ENCODE measurements at places on chromosomes 3 and 15.

DNA sequence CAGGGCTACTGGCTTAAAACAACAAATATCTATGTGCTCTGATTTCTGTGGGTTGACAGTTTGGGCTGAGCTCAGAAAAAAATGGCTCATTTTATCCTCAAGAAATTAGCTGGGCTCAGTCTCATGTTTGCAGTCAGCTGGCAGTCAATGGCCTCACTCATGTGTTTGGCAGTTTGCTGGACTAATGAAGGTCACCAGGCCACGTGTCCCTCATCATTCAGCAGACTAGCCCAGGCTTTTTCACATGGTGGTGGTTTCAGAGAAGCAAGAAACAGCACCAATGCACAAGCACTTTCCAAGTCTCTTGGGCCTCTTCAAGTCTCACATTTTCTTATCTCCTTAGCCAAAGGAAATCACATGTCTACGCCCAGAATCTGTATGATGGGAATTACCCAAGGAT lies 478.3 kb upstream of the PPP2R3A start:
- no peak for DNase-seq

DNA sequence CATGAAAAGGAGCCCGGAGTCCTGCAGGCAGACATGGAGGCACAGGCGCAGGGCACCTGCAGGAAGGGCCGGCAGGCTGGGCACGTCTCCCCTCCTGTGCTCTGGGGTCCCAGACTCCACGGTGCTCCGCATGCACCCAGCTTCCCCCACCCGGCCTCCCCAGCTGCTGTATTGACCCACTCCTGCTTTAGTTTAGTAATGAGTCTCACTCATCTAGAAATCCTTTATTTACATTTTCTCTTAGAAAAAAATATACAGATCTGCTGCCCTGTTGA lies 8.5 kb downstream of the MESP2 start:
- no peak for DNase-seq

DNA sequence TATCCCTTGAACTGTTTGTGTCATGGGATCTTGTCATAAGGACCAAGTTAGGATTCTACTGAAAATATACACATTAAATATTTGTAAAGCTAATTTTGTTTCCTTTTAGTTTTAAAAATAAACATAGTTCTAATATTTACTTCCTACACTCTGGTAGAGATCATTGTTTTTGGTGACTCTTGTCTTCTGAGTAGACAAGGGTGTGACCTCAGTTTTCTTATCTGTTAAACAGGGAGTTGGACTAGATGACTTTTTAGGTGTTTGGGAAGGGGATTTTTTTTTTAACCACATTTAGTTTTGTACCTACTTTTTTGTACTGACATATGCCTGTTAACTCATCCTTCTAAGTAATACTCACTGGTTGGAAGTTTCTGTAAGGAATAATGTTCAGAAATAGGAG lies 30.8 kb downstream of the PLS1 start:
- DNase-seq, result no peak

- DNase-seq, result no peak
These were observed 32.2 kb upstream of the LYZL4 start for GRCh38 chr3:42442640-42443039.

GRCh38 chr15:60957111-60957510 lies 272.0 kb downstream of the RORA start:
- no peak for DNase-seq

GRCh38 chr3:170632780-170633179 lies 46.9 kb upstream of the SLC7A14 start:
- no peak for DNase-seq

DNA sequence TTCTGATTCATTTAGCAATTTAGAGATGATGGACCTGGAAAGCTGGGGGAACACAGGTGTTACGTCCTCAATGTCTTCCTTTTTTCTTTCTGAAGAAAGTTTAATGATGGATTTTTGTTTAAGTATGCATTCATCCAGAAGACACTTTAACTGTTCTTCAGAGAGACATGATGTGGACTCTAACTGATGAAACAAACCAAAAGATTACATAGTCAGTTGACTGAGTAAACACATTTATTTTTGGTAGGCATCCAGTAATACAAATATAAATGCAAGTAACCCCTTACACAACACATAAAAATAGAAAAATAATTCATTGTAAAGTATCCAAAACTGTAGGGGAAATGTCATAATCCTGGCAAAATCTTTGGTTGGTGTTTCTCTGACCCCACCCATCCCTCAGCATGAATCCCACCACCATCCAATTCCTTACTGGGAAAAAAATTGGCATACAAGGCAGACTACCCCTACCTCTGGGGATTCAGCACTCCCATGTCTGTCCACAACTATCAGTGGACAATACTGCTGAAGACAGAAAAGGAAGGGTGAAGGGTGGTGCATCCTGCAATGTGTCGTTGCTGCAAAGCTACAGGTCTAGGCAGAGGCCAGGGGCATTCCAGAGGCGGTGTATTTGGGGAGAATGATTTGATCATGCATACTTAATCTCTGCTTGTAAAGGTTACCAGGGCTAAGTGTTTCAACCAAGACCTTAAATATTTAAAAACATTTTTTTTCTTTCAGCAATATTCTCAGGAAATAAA lies 37.4 kb downstream of the THBS1 start:
- DNase-seq, result no peak

DNA sequence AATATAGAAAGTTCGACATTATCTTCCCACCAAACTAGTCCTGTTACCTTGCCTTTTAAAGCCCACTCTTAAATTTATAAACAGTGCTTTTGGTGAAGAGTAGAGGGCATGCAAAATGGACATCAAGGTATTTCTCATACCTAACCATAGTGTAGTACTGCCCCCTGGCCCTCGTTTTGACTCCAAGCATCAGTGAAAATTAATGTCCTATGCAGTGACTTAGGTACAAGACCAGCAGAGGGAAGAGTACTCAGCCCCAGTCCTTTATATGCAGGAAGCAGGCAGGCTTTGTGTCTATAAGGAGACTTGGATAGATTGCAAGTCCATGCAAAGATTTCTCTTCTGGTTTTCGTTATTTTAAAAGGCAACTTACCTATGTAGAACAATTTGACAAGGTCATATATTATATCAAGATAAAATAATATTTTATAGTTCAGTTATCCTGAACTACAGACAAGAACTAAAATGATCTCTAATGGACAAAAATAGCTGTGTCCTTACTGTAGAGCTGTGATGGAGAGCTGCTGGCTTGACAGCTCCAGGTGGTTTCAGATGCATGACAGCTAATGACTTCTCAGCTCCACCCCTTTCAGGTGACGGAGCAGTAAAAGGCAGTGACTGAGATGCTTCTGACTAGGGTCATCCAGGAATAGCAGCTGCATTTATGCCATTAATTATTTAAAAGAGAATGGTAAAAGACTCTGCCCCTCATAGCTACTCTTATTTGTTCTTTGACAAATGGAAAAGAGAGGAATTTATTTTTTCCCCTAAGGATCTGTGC lies 646.1 kb downstream of the SQOR start:
- DNase-seq, result no peak

DNA sequence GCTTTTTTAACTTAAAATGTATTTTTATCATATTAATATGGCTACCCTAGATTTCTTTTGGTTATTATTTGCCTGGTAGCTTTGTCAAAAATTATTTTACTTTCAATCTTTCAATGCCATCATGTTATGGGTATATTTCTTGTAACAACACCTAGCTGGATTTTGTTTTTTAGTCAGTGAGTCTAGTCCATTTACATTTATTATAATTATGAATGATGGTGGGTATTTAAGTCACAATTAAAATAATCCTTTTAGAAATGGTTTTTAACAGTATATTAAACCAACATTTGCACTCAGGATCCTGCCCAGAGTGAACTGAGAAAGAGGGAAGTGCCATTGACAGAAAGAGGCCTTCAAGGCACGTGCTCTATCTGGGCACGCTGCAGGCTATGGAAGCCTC lies 39.8 kb upstream of the NUDT16 start:
- DNase-seq, result no peak

- no peak for DNase-seq
These were observed 37.9 kb downstream of the TUBGCP4 start for GRCh38 chr15:43408789-43409188.

DNA sequence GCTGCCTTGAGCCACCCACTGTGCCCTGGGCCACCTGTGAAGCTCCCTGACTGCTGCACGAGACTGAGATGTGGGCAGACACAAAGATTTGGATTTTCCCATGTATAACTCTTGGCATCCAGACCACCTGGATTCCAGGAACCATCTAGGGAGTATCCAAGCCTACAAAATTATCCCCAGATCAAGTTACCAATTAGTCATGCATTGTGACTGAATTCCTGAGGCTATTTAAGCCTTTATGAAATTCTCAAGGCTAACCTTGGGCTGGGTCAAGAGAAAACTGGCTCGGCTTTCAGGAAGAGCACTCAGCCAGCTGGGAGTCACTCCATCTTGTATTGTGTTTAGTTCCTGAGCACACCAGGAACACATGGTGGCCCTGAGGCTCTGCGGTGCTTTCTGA lies 13.3 kb upstream of the ATP13A5 start:
- DNase-seq, result no peak

- DNase-seq, result no peak
These were observed 208.8 kb downstream of the GABRG3 start for GRCh38 chr15:27179789-27180188.

DNA sequence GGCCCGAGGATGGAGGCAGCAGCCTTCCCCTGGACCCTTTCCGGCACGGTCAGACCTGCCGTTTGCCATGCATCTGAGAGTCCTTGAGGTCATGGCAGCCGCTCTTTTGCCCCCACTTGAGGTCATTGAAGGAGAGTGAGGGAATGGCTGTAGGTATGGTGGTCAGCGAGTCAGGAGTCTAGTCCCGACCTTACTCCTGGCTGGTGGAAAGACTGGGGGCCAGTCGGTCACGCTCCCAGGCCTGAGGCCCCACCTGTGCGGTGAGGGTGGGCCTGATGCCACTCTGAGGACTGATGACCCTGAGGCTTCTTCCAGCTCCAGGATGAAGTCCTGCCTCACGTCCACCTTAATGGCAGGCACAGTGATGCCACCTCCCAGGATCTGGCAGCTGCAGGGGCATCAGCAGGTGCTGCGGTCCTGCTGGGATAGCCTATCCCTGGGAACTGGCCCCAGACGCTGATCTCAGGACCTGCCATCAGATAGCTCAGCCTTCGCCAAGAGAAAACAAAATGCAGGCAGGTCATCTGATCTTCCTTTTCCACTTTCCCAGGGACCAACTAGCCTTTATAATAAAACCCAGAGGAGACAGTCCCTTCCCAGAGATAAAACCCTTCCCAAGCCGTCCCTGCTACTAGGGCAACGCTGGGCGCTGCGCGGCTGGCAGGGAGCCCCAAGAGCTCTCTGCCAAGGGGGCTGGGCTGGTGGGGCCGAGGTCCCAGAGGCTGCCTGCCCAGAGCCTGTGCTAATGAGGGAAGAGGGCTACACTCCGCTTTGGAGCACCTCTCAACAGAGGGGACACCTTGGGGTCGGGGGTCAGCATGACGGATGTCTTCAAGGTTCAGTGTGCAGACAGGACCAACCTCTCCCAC lies 42.2 kb downstream of the TM2D3 start:
- DNase-seq, result no peak

GRCh38 chr15:39191871-39192291 lies 389.0 kb upstream of the THBS1 start:
- DNase-seq, result no peak

DNA sequence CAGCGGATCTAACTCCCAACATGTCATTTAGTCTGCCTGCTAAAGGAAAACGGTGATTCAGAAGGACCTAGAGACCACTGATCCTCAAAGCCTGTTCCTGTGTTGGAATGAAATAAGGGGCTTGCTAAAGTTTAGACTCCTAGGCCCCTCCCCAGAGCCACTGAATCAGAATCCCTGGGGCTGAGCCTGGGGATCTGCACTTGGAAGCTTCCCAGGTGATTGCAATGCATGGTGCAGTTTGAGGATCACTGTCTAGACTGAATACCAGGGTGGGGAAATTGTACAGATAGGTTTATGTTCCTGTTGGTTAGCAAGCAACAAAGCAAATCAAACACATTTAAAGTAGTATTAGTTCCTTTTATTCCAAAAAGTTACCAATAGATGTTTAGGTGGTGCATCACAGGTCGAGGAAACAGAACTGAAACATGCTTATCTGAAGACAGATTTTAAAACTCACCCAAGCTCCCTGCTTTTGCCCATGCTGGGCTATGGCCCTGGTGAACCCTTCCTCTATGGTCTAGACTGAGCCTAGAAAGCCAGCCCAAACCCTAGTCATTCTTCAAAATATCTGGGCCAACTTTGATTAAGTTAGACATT lies 29.6 kb upstream of the SPTBN5 start:
- no peak for DNase-seq

GRCh38 chr15:101652786-101653430 lies 727 bp upstream of the TM2D3 start:
- DNase-seq, result no peak

DNA sequence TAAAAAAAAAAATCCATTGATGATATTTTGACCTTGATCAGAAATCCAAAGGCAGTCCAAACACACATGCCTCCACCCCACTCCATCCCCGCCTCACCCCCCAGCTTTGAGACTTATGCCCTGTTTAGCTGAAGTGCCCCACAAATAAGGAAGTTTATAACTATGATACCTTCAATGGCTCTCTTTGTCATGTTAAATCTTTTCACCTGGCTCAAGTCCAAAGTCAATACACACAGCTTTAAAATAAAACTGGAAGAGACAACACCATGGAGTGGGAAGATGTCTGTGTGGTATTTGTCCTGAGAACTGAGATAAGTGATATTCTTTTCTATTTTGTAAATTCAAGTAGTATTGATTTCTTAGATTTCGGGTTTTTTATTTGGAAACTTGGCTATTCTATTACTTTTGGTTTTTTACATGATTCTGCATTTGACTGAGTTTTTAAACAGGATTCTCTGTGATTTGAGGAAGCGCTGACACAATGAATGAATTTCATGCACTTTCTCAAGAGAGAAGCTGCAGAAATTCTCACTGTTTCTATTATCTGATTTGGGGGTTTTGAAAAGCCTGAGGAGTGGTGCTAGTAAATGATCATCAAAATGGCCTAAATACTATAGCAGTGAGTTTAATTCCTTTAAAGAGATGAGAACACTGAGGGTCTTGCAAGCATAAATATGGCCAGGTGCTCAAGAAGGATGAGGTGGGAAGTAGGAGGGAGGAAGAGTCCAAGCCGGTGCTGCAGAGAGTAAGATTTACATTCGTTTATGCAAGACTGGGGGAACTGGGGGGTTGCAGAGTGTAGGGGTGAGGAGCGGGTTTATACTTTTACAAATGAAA lies 5.2 kb downstream of the FOXB1 start:
- DNase-seq, result no peak

DNA sequence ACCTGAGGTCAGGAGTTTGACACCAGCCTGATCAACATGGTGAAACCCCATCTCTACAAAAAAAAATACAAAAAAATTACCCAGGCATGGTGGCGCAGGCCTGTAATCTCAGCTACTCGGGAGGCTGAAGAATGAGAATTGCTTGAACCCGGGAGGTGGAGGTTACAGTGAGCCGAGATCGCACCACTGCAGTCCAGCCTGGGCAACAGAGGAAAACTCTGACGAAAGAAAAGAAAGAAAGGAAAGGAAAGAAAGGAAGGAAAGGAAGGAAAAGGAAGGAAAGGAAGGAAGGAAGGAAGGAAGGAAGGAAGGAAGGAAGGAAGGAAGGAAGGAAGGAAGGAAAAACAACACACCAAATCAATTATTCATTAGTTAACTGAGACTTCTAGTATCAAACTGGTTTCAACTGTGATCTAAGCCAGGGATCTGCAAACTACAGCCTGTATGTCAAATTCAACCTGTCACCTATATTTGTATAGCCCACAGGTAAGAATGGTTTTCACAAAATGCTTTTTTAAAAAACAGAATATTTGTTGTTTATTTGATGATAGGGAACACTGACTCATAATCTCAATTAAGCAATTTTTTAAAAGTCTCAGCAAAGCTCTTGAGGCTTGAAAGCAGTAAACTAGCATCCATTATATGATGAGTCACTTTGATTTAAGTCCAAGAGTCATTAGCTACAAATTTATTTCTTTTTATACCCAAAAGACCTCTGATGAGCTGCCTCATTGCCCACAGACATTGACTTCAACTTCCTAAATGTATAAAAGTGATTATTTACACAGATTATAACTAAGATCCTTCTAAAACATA lies 127.6 kb downstream of the TBL1XR1 start:
- DNase-seq, result no peak

Measured in stimulated activated CD4-positive, alpha-beta T cell treated with anti-CD3 and anti-CD28 coated beads, TNF-alpha, amount 100 ng/mL, for 1 hour (primary cell).